ENCODE measurements at places on chromosomes 2 and 18.
A peak's percentile ranks its signal among the peaks of the same experiment; 100 is the strongest.

DNA sequence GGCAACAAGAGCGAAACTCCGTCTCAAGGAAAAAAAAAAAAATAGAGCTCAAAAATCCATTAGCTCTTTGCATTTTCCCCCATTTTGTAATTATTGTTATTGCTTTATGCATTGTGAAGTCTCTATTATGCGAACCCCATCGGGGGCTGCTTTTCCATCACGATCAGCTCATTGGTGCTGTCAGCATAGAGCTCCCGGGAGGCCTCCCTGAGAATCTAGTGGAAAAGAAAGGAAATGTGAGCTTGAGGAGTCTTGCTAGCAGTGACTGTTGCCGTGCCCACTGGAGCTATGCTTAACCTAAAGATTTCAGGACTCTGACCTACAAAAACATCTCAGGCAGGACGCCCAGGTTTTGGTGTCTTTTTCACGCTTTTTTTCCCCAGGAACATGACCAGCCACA, 102.6 kb upstream of the NDUFV2 start:
- DNase-seq = no peak

- no peak for DNase-seq
Observed at GRCh38 chr2:13522917-13523821, 806.4 kb downstream of the TRIB2 start.

GRCh38 chr18:37734406-37734805, 168.8 kb upstream of the CELF4 start:
- DNase-seq = no peak

GRCh38 chr18:76953583-76954233, 131.4 kb downstream of the ZNF236 start:
- no peak for DNase-seq

DNA sequence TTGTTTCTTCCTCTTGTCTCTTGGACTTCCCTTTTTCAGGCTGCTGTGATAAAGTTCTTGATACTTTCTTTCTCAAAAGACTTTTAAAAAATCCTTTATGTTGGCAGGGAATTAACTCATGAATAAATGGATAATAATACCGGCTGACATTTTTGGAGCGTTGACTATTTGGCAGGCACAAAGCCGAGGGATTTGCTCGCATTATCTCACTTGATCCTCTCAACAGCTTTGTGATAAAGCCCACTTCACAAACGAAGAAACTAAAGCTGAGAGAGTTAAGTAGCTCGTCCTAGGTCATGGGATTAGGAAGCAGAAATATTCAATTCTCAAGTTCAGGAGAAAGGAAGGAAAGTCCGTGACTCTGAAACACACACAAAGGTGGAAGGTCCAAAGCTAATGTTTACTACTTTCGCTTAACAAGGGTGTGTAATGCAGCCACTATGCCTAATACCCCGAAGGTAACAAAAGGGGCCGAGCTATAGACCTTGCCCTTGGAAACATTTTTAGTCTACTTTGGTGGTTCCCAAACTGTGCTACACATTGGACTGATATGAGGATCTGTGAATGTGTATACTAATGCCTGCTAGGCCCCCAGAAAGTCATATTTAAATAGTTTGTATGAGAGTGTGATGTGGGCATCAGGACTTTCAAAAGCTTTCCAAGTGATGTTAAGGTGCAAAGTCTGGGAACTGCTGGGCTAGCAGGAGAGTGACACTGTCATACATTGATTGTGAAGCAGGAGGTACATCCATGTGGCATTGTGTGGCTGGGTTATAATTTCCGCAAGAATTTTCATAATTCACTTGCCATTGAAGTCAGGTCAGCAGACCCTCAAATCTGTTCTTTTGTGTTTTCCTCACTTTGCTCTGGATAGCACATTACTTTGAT, 508.4 kb downstream of the PLCL1 start:
- no peak for DNase-seq

- no peak for DNase-seq
Observed at GRCh38 chr2:204177251-204177976, 240.9 kb downstream of the ICOS start.

- DNase-seq = no peak
Observed at GRCh38 chr2:218360453-218360852, 3.8 kb downstream of the CATIP start.

GRCh38 chr18:26746398-26746797, 119.1 kb downstream of the AQP4 start:
- no peak for DNase-seq

- no peak for DNase-seq
Observed at GRCh38 chr2:45804987-45805755, 153.7 kb downstream of the PRKCE start.

DNA sequence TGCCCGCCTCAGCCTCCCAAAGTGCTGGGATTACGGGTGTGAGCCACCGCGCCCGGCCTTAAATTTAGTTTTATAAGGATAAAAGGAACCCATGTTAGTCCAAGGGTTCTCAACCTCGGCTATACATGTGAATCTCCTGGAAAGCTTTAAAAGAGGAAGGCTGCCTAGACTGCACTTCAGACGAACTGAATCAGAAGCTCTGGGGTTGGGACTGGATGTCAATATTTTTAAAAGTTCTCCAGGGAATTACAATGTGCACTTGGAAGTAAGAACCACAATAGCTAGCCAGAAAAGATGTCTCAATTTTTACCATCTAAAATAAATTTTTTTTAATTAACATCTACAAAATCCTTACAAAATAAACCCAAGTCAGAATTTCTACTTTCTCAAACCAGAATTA, 10.1 kb downstream of the LMAN2L start:
- DNase-seq = no peak

DNA sequence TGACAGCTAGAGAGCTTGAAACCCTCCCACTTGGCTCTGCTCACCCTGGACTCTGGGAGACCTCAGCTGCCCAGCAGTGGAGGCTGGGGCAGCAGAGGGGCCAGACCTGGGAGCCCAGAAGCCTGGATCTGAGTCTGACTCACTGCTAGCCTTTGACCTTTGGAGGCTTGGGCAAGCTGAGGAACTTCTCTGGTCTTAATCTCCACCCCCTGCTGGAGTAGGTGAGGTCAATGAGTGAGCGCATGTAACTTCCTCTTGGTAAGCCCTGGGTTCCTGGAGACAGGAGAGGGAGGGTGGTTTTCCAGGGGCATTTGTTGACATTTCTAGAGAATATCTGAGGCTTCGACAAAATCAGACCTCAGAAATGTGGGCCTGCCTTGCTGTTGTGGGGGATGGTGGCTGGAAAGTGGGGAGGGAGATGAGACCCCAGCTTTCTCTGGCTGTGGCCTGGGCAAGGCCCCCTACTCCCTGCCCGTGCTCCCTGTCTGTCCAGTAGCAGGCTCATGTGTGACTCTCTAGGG, 73.0 kb upstream of the YWHAQ start:
- DNase-seq = peak; percentile 24

DNA sequence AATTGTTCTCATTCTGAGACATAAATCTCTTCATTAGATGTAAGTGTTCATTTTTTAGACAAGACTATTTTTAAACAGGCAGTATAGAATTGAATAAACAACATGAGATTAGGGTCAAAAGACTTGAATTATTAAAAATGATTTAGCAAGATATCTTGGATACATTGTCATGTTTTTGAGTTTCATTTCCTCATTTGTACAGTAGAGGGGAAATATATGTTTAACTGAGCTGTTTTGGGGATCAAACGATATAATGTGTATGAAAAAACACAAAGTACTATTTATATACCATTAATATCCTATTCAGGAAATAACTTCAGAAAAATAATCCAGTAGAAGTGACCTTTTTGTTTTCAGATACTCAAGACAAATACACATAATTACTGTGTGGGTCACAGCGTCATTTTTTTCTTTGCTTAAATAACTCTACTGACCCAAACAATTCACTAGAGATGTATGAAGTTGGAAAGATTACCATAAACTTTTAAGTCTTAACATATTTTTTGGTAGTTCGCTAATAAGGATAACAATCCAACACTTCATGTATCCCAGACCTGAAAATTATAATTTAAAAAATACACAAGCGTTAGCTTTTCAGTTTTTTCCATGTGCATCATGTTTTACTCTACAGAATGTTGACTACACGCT, 896 bp upstream of the ASXL3 start:
- no peak for DNase-seq

DNA sequence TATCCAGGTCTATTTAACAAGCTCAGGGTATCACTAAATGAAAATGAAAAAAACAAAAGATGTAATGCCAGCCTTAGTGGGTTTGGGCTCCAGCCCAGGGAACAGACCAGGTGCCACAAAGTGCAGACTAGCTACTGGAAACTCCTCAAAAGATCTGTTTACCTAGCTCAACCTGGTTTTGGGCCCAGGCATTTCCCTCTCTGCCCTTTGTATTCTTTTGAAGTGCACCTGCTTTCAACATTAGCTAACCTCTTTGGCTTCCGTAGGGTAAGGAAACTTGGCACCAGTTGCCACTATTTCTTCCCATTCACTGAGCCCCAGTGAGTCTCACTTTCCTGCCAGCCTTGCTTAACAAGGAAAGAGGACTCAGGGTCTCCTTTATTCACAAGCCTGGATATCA, 123.6 kb upstream of the CDCA7 start:
- no peak for DNase-seq

DNA sequence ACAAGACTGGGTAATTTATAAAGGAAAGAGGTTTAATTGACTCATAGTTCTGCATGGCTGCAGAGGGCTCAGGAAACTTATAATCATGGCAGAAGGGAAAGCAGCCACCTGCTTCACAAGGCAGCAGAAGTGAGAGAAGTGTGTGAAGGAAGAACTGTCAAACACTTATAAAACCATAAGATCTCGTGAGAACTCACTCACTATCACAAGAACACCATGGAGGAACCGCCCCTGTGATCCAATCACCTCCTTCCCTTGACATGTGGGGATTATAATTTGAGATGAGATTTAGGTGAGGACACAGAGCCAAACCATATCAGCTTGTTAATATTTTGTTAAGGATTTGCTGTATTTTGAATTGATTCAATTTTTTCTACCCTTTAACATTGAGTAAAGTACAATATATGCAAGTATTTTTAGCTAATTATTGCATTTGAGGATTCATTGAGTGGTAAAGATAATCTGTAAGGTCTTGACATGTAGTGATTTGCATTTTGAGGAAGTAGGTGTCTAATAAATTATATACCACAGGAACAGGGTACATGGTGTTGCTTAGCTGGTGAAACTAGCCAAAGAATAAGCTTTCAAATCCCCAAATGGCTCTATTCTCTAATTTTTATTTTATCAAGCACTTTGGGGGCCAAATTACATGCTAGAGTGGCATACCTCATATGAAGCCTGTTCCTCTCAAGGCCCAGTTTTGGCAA, 3.9 kb upstream of the C2orf69 start:
- no peak for DNase-seq

DNA sequence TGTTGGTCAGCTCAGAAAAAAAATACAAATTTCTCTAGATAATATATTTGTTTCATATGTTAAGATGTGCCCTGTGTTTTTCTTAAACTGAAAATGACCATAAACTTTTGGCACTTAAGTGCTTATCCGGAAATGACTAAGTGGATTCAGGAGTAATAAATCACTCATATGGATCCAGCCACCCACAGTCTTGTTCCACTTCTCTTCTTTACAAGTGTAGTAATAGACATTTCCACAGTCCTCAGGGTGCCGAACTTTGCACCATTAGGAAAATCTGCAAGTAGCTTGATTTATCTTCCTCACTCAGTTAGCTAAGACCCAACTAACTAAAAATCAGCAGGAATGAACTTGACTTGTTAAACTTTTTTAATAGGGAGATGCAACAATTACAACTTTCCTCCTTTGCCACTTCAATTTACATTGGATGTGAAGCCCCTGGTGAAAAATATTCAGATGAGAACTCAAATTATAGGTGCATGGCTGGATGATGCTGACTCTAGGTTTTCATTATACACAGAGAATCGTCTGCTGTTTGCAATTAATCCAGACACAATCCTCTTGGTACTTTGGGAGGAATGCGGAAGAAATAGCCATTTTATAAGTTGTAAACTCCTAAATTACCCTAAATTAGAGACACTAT, 322.5 kb downstream of the ARHGAP15 start:
- DNase-seq = no peak

DNA sequence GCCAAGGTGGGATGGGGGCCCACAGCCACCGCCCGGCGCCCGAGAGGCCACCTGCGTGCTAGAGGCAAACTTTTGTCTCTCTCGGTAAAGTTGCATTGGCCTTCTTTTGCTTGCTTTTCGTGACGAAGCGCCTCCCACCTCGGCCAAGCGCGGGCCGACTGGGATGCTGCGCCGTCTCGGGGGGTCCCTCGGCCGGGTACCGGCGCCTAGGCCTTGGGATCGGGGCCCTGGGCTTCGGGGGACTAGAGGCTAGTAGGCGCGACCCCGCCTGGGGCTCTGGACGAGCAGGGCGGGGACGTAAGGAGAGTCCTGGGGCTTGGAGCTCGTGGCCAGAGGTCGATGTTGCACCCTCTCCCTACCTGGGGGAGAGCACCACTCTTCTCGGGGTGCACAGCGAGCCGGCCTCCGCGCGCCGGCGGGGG, 545 bp downstream of the GLI2 start:
- DNase-seq = no peak

DNA sequence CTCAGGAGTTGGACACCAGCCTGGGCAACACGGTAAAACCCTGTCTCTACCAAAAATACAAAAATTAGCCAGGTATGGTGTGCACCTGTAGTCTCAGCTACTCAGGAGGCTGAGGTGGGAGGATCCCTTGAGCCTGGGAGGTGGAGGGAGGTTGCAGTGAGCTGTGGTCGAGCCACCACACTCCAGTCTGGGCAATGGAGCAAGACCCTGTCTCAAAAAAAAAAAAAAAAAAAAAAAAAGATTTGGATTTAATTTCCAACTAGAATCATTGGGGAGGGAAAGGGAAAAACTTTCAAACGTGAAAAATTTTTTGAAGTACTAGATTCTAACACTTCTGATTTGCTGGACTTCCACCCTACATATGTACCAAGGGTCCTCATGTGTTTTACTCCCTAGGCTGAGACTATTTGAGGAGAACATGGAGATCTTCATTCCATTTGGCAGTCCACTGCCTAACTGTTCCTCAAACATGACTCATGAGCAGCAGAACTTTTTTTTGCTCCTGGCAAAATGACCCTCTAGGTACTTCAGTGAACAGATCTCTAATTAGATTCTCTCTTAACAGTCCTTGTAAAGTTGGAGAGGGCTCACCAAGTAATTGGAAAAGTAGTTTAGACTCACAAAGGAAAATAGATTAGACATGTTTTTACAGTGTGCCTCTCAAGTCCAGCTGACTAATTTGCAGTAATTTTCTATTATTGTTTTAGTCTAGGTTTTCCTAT, 267.6 kb downstream of the METTL4 start:
- no peak for DNase-seq

DNA sequence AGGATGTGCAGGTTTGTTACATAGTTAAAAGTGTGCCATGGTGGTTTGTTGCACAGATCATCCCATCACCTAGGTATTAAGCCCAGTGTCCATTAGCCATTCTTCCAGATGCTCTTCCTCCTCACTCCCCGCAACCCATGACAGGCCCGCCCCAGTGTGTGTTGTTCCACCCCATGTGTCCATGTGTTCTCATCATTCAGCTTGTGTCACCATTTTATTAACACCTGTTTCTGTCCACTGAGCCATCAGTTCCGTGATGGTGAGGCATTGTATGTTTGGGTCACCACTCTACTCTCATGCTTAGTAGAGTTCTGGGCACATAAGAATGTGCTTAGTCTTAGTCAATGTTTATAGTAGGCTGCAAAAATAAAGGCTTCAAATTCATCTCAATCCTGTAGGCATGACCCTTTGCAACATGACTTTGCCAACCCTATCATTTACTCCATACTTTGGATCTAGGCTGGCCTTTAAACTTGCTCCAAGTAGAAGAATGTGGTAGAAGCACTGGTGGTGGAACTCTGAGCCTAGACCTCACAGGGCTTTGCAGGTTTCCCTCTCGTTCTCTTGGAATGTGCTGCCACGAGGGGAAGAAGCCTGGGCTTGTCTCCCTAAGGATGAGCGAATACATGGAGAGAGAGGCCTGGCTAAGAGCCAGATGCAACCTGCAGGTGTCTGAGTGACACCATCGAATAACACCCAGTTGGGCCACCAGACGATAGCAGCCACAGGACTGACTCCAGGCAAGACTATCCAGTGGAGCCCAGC, 161.5 kb downstream of the NAPG start:
- no peak for DNase-seq

Measured in SW 1271 (cell line).